ENCODE measurements at places on chromosomes 16 and 17.

- DNase-seq: no peak
Measured at GRCh38 chr17:10041916-10042588, 137.0 kb upstream of the RCVRN start.

- no peak for DNase-seq
Measured at GRCh38 chr16:58119509-58119845, 9.7 kb downstream of the CFAP20 start.

DNA sequence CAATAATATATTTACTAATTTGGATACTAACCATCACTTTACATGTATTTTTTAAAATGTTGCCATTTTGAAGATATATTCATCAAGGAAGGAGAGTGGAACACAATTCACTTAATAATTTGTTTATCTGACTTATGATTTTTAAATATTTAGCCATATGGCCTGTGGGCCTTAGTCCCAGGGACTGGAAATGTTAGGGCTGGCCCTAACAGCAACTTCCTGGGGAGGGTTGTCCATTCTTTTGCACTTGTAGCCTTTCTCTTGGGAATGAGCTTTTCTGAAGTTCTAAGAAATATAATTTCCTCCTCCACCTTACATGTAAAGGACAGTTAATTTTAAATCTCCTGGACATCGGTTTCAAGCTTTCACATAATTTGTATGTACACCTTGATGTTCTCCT lies 27.7 kb upstream of the WSB1 start:
- no peak for DNase-seq

DNA sequence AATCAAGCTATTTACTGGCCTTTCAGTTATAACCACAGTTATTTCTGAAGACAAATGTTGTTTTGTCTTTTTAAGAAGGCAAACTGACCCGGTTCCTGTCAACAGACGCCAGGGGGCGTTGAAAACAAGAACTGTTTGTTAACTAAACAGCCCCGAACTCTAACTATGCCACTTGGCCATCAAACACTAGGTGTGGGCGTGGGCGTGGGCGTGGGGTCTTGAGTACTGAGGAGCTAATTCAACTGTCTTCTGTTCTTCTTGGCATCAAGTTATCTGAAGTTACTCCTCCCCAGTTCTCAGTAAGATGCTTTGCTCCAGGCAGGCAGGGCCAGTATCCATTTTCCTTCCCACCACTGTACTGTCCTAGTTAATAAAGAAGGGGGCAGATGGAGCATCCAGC lies 63.3 kb upstream of the MTMR4 start:
- DNase-seq: no peak

GRCh38 chr17:17150448-17150800 lies 55.7 kb downstream of the PLD6 start:
- DNase-seq: no peak

GRCh38 chr16:19835968-19836421 lies 48.7 kb downstream of the GPRC5B start:
- no peak for DNase-seq

GRCh38 chr16:20851601-20852000 lies 45.3 kb downstream of the REXO5 start:
- no peak for DNase-seq

DNA sequence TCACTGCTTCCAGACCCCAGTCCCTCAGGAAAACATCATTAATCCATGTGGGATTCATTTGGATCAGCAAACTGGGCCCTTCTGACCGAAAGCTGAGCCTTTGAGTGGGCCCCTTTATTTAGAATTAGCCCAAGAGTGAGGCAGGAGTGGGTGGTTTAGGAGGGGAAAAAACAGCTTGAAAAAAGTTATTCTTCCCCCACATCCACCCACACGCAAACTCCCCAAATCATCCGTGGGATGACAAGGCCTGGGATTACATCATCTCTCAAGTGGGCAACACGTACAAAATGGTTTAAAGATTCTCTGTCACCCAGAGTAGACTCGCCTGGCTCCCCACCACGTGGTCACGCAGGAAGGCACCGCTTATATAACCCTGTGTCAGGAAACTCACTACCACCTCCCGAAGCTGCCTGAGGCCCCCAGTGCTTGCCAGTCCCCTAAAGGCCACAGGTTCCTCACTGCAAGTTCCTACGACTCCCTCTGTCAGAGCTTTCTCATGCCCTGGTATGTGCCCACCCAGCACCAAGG lies 27.6 kb downstream of the GSG1L start:
- no peak for DNase-seq

- DNase-seq: no peak
Measured at GRCh38 chr16:83970430-83970815, 2.4 kb downstream of the NECAB2 start.

DNA sequence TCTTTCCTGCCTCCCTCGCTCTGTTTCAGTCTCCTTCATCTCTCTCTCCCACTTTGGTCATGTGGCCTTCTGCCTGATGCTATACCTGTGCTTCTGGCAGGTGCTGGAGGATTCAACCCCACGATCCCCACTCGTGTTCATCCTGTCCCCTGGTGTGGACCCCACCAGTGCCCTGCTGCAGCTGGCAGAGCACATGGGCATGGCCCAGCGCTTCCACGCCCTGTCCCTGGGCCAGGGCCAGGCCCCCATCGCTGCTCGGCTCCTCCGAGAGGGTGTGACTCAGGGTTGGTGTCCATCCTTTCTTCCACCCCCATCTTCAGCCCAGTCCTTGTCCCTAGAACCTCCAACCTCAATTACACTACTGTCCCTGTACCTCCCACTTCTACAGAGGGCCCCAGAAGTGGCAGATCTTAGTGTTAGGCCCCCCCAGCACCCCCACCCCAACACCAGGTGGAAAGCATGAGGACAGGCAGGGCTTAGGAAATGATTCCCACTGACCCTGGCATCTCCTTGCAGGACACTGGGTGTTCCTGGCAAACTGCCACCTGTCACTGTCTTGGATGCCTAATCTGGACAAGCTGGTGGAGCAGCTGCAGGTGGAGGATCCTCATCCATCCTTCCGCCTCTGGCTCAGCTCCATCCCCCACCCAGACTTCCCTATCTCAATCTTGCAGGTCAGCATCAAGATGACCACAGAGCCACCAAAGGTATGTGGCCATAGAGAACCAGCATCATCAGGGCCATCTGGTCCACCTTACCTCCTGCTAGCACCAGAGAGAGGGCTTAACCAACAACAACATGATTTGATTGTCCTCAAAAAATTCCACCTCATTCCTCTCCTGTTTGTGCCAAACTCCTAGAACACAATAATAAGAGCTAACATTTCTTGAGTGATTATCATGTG lies 9.7 kb upstream of the KDM6B start:
- DNase-seq: no peak

DNA sequence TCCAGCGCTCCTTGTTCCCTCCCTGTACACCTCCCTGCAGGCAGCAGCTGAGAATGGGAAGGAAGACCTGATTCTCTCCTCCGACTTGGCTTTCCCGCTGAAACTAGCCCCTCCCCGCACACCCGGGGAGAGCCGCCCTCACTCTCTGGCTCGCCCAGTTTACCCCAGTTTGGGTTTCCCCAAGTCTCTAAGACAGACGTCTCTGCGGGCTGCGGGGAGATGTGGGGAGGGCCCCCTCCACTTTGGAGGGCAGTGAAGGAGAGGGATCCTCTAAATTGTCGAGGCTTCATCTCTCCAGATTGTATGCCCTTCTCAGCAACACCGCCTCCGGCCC lies 797 bp downstream of the GRB7 start:
- no peak for DNase-seq

DNA sequence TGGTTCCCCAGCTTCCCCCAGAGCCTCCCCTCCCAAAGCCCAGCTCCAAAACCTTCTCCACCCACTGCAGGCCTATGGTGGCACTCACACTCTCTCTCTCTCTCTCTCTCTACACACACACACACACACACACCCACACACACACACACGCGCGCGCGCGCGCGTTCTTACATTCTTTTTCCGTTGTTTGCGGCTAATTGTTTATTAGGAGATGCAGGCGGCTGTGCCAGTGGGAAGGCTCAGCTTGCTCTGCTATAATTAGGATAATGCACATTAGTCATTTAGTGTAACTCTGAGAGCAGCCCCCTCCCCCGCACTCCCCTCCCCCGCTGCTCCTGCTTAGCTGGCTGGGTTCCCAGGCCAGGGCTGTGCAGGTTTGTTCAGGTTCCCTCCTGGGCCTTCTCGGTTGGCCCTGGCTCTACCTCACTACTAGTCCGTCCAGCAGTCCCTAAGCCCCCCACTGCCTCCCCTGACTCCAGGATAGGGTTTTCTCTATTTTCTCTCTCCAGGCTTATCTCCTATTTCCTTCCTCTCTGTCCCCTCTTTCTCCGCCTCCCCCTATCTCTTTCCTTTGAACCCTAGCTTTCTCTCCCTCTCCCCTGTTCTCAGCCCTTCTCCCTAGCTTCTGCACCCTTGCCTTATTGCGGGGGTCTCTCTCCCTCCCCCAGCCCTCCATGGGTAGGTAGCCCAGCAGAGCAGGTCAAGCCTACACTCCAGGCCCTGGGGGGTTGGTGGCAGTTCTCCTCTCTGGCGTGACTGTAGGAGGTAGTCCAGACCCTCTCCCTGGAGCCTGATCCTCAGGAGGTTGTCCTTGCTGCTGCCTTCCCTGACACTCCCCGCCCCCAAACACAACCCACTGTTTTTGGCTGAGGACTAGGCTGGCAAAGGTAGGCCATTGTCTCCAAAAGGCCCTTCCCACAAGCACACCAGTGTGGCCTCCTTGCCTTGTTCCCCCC lies 34.0 kb downstream of the TMEM132E start:
- no peak for DNase-seq

DNA sequence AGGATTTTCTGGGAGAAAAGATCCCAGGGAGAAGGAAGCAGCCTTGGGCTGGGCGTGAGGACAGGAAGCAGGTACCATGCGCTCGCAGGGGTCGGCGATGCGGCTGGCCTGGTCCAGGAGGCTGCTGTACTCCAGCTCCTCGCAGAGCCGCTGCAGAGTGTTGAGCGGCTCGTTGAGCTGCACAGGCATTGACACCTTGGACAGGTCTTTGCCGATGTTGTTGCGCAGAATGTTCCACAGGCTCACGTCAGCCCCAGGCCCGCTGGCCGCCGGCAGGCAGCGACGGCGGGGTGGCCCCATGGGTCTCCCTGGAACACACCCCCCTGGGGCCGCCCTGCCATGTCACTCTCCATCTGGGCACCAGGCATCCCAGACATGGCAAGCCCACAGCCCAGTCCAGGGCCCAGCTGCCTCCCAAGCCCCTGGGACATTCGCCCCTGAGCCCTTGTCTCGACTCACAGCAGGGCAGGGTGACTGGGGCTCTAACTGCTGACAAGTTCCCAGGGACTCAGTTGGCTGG lies 8.0 kb downstream of the OSBPL7 start:
- DNase-seq: no peak

- no peak for DNase-seq
Measured at GRCh38 chr17:72985882-72986720, 106.4 kb downstream of the SLC39A11 start.

GRCh38 chr17:21843318-21843865 lies 151.1 kb downstream of the KCNJ18 start:
- DNase-seq: no peak

DNA sequence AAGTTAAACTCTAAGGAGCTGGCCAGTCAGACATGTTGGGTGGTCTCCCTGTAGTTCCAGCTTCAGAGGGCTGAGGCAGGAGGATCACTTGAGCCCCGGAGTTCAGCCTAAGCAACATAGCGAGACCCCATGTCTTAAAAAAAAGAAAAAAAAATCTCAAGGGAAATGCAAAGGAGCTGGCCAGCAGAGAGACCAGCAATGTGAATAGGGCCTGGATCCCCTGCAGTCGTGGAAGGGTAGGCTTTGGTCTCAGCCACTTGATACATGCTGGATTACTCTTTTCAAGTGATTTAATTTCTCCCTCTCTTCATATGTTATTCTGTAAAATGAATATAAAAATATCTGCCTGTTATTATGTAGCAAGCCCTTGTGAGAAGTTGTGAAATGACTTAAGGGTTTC lies 207.7 kb downstream of the SPECC1 start:
- no peak for DNase-seq

GRCh38 chr17:21140911-21141310 lies 14.1 kb downstream of the DHRS7B start:
- DNase-seq: no peak

GRCh38 chr17:18248300-18248731 lies 10.2 kb downstream of the FLII start:
- DNase-seq: no peak

DNA sequence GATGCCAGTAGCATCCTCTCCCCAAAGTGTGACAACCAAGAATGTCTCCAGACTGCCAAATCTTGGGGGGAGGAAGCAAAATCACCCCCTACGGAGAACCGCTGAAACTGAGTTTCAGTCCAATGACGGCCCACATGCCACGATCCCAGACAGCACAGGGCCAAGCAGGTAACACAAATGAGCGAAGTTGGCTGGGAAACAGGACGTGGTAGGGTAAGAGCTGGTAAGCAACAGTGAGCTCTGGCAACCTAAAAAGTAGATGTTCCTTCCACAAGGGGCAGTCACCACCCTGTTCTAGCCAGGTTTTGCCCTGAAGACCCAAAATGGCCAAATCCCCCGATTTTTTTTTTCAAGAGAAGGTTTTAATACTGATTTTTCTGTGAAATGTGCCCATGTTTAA lies 25.4 kb downstream of the ZFHX3 start:
- no peak for DNase-seq

DNA sequence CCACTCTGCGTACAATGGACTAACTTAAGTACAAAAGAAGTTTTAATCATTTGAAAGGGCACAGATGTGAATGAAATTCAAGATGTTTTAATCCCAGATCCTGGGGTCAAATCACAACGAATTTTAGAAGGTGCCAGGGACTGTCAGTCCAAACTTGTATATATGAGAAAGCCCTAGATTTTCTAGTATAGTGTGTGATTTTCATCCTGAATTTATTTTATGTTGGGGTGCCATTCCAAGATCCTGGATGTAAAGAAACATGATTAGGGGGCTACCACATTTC lies 64.3 kb downstream of the TUBD1 start:
- DNase-seq: no peak

DNA sequence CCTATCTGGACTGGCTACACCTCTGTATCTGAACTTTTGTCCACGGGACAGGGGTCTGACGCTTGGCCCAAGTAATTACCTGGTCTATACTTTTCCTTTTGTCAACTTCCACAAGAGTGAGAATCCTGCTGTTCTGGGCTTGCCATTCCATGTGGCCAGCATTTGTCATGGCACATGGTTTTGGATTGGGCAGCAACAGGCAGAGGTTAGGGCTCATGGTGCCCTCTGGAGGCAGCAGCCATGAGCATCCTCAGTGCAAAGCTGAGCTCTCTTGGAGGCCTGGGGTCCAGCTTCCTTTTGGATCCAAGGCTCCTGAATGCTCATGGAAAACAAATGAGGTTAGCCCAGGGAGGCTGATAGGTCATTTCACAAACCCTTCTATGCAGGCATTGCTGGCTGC lies 7.5 kb upstream of the EDC4 start:
- no peak for DNase-seq

GRCh38 chr17:21078016-21078780 lies 35.4 kb upstream of the USP22 start:
- DNase-seq: no peak

DNA sequence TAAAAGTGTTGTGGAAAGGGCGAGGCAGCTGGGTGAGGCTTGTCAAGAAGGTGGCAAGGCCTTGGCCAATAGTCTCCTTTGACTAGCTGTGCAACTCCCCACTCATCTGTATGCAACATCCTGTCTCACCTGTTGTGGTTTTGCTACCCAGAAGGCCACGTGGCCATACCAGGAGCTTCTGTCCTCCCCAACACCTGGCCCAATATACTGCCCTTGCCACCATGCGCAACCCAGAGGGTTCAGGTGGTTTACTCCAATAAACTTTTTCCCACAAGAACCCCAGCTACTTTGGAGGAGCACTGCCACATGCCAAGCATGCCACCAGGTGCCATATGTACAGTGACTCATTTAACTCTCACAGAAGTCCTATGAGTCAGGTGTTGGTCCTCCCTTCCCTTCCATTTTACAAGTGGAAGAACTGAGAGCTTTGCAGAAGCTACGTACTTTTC lies 10.2 kb downstream of the MYO19 start:
- DNase-seq: no peak

GRCh38 chr16:21101631-21102420 lies 48.8 kb downstream of the DNAH3 start:
- DNase-seq: no peak
